Caki2 (cell line): ENCODE measurements at places on chromosomes 13 and 19.

- no peak for DNase-seq
Measured at GRCh38 chr13:111302045-111302726, 18.3 kb upstream of the TEX29 start.

- DNase-seq, result no peak
Measured at GRCh38 chr19:35408284-35409171, 37.7 kb downstream of the GPR42 start.

DNA sequence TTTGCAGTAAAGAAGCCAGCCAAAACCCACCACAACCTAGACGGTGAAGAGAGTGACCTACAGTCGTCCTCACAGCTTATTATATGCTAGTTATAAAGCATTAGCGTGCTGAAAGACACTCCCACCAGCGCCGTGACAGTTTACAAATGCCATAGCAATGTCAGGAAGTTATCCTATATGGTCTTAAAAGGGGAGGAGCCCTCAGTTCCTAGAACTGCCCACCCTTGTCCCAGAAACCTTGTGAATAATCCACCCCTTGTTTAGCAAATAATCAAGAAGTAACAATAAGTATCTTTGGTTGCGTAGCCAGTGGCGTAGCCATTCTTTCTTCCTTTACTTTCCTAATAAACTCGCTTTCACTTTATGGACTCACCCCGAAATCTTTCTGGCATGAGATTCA is 227.9 kb upstream of the ARGLU1 start:
- no peak for DNase-seq

DNA sequence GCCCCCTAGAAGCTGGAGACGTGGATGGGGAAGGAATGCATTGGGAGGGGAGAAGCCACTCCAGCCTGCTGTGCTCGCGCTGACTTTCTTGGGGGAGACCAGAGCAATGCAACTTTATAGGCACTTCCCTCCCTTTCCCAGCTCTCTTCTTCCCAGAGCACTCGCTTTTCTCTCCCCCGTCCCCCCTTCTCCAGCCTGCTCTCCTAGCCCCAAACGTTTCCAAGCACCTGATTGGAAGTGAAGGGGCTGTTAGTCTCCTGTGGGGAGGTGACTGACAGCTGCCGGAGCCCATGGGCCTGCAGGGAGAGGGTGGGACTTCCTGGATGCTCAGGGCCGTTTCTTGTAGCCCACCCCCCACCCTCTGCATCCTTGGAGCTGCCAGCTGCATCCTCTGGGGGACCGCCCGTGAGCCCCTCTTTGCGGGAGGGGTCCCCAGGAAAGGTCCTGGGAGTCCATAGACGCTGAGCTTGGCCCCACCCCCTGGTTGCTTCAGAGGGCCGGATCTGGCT is 2.5 kb downstream of the HDGFL2 start:
- no peak for DNase-seq
